Spinal cord (tissue), 10 donors: ENCODE measurements at places on chromosomes 13 and 19. TPM values are rescaled to one million over a fixed set of nuclear protein-coding genes. Genes with fewer than 3 reads are reported as not detected.

PROZ gene
- not detected for total RNA-seq

- no peaks in the 10 kb centered on the region for H3K27me3 ChIP-seq
- peaks cover 11% of the 10 kb centered on the region for H3K4me1 ChIP-seq
- H3K36me3 ChIP-seq, result no peaks in the 10 kb centered on the region
Observed at GRCh38 chr19:14350302-14350701, 30.9 kb upstream of the ADGRE5 start.

- H3K4me3 ChIP-seq, result no peak overlapping the region
- H3K27me3 ChIP-seq, result no peaks in the 10 kb centered on the region
- H3K27ac ChIP-seq, result no peak overlapping the region
- no peak for DNase-seq
- H3K4me1 ChIP-seq, result no peaks in the 10 kb centered on the region
Observed at GRCh38 chr13:33307843-33308242, 22.3 kb upstream of the STARD13 start.

ZSCAN1 gene
- 3.0 TPM for total RNA-seq

DNA sequence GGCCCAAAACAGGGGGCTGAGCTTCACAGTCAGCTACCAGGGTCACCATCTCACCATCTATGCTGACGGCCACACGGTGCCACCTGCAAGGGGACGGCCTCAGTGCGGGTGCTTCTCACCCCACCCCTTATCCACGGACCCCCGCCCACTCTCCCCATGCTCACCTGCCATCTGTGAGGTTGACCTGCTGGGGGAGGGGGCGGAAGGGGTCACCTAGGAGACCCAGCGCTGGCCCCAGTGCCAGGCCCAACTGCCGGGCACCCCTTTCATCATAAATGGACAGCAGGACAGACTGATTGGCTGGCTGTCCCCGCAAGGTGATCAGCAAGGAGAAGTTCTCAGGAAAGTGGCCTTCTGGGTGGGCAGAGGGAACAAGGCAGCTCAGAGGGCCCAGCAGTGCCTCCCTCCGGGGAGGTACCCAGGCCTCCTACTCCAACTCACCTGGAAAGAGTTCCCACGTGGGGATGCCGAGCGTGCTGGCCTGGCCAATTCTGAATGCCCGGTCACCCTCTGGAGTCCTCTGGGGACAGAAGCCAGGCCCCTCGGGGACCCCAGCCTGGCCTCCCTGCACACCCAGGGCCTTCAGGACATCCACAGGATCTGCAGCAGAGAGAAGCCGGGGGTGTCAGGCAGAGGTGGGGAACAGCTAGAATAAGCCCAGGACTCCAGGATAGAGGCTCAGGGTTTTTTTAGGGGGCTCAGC is 4.5 kb downstream of the COL5A3 start:
- H3K4me3 ChIP-seq, result no peak overlapping the region
- DNase-seq, result no peak
- H3K27ac ChIP-seq, result no peak overlapping the region

DIRAS1 gene
- 16.8 TPM for total RNA-seq

DNA sequence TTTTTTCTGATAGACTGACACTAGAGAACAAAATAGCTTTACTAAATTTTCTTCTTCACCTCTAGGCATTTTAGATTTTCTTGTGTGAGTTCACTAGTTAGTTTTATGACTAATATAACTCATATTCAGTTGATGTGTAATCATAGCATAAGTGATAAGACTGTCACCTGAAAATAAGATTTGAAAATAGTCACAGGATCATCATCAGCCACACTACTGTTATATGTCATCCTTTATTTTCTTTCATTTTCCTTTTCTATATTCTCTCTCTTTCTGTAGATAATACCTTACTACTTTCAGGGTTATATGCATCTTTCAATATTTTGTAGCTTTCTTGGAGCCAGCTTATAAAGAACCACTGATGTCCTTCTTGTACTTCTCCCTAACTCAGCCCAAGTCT is 292.6 kb downstream of the TDRD3 start:
- no peak overlapping the region for H3K4me3 ChIP-seq
- H3K36me3 ChIP-seq, result no peaks in the 10 kb centered on the region
- H3K27ac ChIP-seq, result no peak overlapping the region
- H3K27me3 ChIP-seq, result no peaks in the 10 kb centered on the region
- no peak for DNase-seq

SSC5D gene
- 3.5 TPM for total RNA-seq

ZNF544 gene
- total RNA-seq, result 52.6 TPM

DNA sequence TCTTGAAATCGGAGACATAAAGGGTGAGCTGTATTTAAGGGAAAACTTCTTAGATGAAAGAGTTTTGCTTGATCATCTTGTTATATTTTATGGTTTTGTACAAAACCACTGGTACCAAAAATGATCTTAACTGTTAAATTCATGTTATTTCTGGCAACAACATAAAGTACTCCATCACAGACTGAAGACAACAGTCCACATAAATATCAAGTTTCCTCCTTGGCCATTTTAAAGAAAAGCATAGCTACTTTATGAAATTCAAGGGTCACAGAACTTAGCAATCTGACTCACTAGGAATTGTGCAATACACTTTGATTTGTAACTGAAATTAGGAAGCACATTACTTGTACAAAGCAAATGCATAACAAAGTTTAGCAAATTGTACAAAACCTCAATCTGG is 66.3 kb downstream of the TBC1D4 start:
- no peak overlapping the region for H3K4me3 ChIP-seq
- DNase-seq, result no peak
- peaks cover 7% of the 10 kb centered on the region for H3K4me1 ChIP-seq
- H3K27ac ChIP-seq, result no peak overlapping the region
- no peaks in the 10 kb centered on the region for H3K27me3 ChIP-seq

DNA sequence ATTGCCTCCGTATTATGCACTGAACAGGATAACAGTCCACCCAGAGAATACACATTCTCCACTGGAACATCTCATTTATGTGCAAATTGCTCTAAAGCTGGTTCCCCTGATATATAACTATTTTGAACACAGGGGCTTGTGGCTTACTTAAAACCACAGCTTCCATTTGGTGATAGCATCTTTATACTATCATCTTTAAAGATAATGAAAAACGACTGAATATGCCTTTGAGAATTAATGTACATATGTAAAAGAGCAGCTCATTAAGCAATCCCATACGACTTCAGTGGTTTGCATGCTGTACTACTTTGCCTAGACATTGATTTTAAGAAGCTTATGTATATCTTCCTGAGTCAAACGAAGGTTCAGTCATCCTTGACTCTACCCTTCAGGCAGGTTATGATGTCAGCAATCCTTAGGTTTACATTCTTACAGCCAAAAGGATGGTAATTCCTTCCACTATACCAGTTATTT is 40.8 kb downstream of the BRD4 start:
- no peaks in the 10 kb centered on the region for H3K27me3 ChIP-seq
- H3K27ac ChIP-seq, result no peak overlapping the region
- DNase-seq, result no peak
- peaks cover 3% of the 10 kb centered on the region for H3K36me3 ChIP-seq

DNA sequence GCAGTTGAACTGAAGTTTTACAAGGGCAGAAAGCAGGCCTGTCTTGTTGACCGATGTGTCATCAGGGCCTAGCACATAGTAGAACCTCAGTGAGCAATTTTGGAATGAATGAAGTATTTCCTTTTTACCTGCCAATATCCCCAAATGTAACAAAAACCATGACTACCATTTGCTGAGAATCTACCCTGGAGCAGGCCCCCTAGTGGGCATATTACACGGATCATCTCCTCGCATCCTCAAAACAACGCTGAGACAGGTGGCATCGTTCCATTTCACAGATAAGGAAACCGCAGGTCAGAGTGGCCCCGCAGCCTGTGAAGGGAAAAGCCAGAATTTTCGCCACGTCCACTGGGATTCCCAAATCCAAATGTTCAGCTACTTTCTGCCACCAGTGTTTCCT is 77.9 kb downstream of the CACNA1A start:
- no peaks in the 10 kb centered on the region for H3K27me3 ChIP-seq
- no peak overlapping the region for H3K27ac ChIP-seq
- peaks cover 9% of the 10 kb centered on the region for H3K4me1 ChIP-seq
- no peak overlapping the region for H3K4me3 ChIP-seq
- peak; percentile 26 for DNase-seq

FSD1 gene
- 34.4 TPM for total RNA-seq

GRCh38 chr13:24071423-24072075 is 89.0 kb upstream of the SPATA13 start:
- no peak overlapping the region for H3K4me3 ChIP-seq
- no peaks in the 10 kb centered on the region for H3K36me3 ChIP-seq
- no peak for DNase-seq
- peaks cover 13% of the 10 kb centered on the region for H3K4me1 ChIP-seq

TUBGCP3 gene
- 31.0 TPM for total RNA-seq

DNA sequence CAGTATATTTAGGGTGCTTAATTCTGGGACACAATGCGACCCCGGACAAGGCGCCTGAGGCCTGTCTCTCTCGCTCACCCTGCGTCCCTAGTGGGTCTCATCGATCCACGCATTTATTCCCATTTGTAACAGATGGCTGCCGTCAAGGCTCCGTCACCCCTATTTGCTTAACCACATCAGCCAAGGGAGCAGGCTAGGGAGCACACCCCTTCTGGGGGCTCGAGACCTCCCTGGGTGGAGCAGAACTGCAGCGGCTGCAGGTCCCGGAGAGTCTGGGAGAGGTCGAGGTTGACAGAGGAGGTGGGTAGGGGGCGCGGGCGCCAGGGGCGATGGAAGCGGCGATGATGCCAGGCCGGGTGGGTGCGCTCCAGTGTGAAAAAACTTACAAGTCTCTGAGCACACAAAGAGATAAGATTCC is 507 bp downstream of the ALG5 start:
- DNase-seq, result peak; percentile 33
- peak overlapping the region; percentile 100 for H3K27ac ChIP-seq
- H3K4me1 ChIP-seq, result peaks cover 12% of the 10 kb centered on the region
- peak overlapping the region; percentile 99 for H3K4me3 ChIP-seq

DNA sequence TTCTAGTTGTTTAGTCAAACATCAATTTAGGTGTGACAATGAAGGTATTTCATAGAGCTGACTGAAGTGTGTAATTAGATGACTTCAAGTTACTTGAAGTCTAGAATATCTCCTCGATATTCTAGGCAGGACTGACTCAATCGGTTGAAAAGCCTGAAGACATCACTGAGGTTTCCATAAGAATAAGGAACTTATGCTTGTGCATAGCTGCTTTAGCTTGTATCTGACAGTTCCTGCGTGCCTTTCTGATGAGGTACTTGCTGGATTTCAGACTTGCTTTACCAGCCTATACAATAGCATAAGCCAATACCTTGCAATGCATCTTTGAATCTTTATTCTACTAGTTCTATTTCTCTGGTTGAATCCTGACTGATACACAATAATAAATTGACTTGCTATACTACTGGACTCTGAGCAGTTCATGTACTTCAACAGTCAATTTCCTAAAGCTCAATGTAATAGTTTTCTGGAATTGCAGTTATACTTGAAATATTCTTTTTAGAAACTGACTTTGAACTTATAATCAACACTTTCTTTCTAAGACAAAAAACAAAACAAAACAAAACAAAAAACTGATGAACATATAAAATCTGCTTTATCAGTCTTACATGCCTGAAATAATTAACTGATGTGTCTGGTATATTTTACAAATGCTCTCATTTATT is 1534.8 kb downstream of the SLITRK5 start:
- H3K36me3 ChIP-seq, result no peaks in the 10 kb centered on the region
- no peak overlapping the region for H3K4me3 ChIP-seq
- H3K27ac ChIP-seq, result no peak overlapping the region
- H3K4me1 ChIP-seq, result no peaks in the 10 kb centered on the region
- no peaks in the 10 kb centered on the region for H3K27me3 ChIP-seq
- DNase-seq, result no peak

- no peak overlapping the region for H3K27ac ChIP-seq
- no peaks in the 10 kb centered on the region for H3K36me3 ChIP-seq
- H3K4me3 ChIP-seq, result no peak overlapping the region
- no peak for DNase-seq
- H3K27me3 ChIP-seq, result no peaks in the 10 kb centered on the region
Observed at GRCh38 chr13:100872761-100873160, 198.2 kb upstream of the TMTC4 start.

KANK3 gene
- total RNA-seq, result 4.3 TPM
